ENCODE measurements at places on chromosomes 2 and 18.

DNA sequence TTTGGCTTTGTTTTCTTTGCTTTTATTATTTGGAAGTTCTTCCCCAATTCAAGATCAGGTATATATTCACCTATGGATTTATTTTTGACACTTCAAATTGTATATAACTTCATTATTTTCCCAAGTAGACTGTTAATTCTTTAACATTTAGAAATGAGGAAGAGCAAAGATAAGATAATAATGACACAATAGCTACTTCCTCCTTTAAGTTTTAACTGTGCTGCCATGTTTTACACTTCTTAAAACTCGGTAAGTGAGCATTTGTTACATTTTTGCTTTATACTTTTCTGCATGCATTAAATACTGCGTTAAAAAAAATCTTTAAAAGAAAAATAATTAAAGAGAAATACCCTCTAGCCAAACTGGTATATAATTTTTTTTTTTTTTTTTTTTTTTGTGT is 32.5 kb downstream of the SLC66A3 start:
- peak; percentile 73 for DNase-seq

DNA sequence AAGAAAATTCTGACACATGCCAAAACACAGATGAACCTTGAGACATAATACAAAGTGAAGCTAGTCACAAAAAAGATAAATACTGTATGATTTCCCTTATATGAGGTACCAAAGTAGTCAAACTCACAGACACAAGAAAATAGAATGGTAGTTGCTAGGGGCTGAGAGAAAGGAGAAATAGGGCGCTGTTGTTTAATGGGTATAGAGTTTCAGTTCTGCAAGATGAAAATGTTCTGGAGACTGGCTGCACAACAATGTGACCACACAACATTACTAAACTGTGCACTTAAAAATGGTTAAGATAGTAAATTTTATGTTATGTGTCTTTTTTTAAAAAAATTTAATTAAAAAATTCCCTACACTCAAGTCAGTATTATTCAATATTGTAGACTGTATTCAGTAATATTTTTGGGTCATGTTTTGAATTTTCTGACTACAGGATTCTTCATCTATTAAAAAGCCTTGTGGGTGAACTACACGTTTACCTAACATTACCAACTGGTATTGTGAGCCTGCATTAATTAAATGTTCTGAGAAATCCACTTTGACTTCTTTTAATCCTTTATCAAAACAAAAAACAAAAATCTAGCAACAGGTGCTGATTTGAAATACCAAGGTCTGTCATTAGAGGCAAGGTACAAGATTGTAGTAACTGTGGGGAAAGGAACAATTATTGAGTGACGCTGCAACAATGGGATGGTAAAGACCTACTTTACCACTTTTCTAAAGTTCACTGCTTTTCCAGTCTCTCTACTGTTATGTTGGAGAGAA is 140.8 kb upstream of the ZFP36L2 start:
- DNase-seq = peak; percentile 49

- DNase-seq = no peak
Observed at GRCh38 chr18:58412844-58413666, 215.8 kb downstream of the ALPK2 start.

- DNase-seq = peak; percentile 9
Observed at GRCh38 chr2:103959174-103960128, 894.5 kb upstream of the POU3F3 start.

GRCh38 chr2:203886661-203887151 is 19.1 kb downstream of the CTLA4 start:
- DNase-seq = peak; percentile 47

DNA sequence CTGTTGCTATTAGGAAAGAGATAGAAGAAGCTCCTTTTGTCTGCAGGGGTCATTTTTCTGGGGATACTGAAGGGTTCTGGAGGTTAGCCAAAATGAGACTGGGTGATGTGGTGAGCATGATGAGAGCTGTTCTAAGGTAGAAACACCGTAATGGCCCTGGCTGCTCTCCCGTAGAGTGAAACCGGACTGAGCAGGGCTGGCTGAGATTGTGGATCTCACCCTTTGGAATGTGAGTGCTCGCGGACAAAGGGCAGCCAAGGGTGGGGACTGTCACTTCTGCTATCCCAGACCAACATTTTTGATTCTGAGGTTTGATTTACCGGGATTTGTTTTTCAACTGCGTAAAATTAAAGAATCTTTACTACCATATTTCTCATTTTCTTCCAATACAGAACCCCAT is 36.2 kb downstream of the TNFRSF11A start:
- DNase-seq = no peak

DNA sequence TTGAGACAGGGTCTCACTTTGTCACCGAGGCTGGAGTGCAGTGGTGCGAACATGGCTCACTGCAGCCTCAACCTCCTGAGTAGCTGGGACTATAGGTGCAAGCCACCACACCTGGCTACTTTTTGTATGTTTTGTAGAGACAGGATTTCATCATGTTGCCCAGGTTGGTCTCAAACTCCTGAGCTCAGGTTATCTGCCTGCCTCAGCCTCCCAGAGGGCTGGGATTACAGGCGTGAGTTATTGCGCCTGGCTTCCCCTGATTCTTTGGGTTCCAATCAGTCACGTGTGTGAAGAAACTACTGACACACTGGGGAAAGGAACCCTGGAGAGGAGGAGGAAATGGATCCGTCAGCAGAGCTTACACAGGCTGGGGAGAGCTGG is 22.3 kb upstream of the RAB10 start:
- peak; percentile 86 for DNase-seq

GRCh38 chr2:201194097-201194496 is 11.2 kb downstream of the CASP10 start:
- DNase-seq = peak; percentile 87

DNA sequence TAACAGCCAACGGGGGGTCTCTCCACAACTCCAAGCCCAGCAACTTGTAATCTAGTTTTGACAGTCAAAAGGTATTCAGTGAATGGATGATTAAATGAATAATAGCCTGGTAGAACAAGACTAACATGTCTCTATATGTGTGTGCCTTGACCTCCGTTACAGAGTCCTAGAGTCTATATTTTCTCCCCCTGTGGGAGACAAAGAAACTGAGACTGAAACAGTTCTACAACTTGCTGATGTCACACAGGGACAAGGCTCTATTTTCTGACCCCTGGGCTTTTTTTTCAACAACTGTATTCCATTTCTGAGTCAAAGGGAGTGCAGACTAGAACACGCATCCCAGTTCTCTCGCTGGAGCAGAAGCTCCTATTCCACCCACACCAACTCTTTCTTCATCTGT is 223.6 kb upstream of the AGAP1 start:
- DNase-seq = no peak

GRCh38 chr2:129641371-129641770 is 338.1 kb upstream of the RAB6C start:
- no peak for DNase-seq

DNA sequence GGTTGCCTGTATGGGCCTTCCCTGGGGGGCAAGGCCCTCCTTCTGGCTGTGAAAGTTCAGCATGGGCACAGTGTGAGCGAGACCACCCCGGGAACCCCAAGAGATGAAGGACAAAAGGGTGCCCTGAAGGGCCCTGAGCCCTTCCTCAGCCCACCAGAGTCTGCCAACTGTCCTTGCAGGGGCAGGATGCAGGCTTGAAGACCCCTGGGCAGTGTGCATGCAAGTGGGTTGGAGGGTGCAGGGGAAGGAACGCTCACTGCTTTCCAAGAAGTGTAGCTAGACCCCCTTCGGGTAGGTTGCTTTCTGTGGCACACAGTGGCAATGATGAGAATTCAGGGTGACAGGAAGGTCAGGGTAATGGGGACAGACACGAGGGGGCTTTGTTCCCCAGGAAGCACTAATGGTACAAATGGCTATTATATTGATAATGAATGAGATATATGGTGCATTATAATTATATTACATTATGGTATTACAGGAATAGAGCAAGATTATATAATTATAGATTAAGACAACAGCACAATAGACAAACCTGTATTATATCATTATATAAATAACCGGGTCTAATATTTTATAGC is 228.7 kb downstream of the ATAD2B start:
- DNase-seq = no peak

- DNase-seq = no peak
Observed at GRCh38 chr2:165056564-165056963, 101.2 kb upstream of the SLC38A11 start.

GRCh38 chr2:77199411-77199810 is 322.8 kb downstream of the LRRTM4 start:
- no peak for DNase-seq
